ENCODE measurements at places on chromosomes 11 and 22. TPM values are rescaled to one million over a fixed set of nuclear protein-coding genes. Genes with fewer than 3 reads are reported as not detected.

DNA sequence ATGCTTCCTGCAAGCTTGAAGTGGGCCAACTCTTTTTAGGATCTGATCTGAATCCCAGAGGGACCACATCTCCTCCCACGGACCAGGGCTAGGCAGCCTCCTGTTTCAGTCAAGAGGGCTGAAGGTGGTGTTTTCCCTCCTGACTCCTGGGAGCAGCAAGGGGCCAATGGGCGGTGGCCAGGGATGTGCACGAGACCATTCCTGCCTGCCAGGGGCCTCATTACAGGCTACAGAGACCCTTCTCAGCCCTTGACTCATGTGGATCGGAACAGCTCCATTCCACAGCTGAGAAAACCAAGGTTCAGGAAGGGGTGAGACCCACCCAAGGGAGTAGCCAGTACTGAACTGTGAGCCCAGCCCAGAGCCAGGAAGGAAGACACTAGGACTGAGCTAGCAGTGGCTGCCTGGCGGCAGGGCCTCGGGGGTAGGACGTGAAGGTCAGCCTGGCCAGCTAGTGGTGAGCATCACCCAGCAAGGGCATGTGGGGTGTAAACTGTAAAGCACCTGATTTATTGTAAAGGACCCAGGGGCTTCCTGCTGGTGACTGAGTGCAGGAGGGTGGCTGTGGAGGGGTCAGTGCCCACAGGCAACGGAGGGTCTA, 3.4 kb upstream of the P2RY6 start:
- DNase-seq = no peak

DNA sequence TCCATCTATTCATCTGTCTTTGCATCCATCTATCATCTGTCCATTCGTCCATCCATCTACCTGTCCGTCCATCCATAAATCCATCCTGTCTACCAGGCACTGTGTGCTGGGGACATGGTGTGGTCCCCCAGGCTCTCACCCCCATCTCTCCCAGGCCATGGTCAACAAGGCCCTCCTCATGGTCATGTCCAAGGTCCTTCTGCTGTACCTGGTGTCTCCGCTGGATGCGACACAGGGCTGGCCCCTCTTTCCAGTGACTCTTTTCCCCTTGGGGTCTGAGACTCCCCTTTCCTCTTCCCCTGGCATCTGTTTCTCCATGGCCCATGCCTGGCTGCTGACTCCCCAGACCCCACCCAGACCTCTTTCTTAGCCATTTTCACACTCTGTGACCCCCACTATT, 4.5 kb downstream of the IGLL1 start:
- DNase-seq = no peak

- no peak for DNase-seq
Measured at GRCh38 chr11:38460429-38460828, 1862.4 kb upstream of the RAG2 start.

DNA sequence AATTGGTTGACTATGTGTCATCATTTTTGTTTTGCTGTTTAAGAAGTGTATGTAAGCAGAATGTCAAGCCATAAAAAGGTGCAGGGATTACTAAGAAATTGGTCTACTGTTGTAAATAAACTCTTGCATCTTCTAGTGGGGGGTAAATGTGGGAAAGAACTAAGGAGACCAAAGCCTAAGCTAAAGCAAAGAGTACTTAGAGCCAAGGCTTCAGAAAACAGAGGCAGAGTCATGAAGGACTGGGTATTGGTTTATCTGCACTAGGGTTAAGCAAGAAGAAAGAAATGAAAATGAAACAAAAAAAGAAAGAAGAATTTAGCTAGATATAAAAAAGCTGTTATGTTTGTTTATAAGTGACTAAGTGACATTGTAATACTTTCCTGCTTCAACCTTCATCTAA, 628.1 kb downstream of the METTL15 start:
- DNase-seq = no peak

The LMNTD2 gene
- total RNA-seq = 6.2 TPM

DNA sequence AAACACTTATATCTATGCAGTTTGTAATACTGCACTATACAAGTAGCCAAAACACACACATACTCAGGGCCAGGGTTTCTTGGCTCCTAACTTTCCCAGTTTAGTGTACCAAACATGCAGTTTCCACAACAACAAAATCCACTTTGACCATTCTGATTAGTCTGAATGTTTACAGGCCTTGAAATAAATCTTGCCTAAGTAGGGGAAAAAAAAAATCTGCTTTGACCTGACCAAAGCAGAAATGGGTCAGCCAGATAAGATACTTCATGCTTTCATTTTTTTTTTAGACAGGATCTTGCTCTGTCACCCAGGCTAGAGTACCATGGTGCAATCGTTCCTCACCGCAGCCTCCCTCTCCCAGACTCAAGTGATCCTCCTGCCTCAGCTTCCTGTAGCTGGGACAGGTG, 10.1 kb downstream of the PRR14L start:
- DNase-seq = no peak

GRCh38 chr22:50032109-50032871, 19.7 kb upstream of the IL17REL start:
- DNase-seq = no peak

DNA sequence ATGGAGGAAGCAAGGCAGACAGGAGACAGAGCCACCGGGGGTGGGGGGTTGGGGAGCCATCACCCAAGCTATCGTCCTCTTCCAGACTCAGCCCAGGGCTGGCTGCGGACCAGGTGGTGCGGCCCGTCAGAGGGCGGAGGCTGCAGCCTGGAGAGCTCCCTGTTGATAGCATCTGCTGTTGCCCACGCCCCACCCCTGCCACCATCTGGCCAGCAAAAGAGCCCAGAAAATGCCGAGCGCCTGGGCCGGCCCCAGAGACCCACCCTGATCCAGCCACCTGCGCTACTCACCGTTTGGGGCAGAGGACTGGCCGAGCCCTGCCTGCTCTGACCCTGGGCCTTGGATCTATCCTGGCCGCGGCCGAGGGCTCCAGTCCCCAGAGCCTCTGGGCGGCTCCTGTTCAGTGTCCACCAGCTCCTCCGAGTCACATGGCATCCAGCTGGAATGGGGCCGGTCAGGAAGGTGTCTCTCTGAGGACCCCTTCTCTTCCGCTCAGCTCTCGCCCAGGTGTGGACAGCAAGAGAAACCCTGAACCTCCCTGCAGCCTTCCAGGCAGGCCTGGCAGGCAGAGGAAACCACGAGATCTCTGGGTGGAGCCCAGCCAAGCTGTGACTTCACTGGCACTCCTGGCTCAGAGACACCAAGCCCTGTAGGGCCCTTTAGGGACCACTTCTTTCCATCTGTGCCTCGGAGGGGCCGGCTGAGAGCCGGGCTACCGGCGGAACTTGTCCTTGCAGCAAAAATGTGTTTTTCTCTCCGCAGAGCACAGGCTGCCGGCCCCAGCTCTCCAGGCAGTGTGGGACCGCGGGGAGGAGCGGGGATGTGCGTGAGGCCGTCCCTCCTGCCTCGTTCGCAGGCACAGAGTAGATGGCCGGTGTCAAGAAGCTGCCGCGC, at the start of gene MRGPRE:
Gene MRGPRE, minus strand, starts transcription at position 567 of the 894 bp plus-strand sequence. CDS start 3,618 bp downstream, outside the sequence.
- DNase-seq = no peak

DNA sequence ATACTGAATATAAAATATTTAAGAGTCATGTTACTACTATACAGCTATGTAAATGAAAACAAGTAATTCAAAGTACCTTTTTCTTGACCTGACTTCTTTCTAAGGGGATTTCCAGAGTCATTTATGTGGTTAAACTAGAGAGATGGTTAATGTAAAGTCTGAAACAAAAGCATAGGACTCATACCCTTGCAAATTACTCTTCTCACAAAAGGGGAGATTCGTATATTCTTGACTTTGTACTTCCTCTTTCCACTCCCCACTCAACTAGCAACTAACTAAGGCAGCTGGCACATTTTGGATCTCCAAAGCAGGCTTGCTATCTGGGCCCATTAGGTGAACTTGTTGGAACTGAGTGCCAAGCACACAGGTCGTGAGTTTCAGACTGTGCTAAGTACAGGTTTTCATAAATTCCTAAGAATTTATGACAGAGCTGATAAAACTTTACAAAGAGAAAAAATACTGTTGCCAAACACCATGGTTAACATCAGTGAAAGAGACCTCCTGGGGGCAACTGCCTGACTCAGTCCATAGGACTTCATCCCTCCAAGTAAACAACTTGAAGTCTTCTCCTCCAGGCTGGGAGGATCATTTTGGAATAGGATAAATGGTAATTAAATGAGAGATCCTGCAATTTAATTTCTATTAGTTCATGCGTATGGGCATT, 77.0 kb upstream of the DDI1 start:
- peak; percentile 90 for DNase-seq

DNA sequence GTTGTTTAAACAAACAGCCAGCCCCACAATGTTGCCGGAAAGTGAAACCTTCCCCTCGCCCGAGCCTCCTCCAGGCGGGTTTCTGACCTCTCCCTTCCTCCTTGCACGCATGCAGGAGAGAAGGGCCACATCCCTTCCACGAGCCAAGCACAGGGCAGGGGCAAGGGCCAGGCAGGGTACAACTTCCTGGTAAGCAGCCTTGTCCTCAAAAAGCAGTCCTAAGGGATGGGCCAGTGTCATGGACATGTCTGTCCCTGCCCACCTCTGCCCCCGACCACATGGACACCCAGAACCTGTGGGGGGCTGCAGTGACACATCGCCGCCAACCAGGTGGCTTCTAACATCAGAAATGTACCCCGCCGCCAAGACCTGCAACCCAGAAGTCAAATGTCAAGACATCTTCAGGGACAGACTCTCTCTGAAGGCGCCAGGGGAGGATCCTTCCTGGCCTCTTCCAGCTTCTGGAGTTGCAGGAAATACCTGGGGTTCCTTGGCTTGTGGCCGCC, 145.3 kb downstream of the CRYBB2 start:
- no peak for DNase-seq

DNA sequence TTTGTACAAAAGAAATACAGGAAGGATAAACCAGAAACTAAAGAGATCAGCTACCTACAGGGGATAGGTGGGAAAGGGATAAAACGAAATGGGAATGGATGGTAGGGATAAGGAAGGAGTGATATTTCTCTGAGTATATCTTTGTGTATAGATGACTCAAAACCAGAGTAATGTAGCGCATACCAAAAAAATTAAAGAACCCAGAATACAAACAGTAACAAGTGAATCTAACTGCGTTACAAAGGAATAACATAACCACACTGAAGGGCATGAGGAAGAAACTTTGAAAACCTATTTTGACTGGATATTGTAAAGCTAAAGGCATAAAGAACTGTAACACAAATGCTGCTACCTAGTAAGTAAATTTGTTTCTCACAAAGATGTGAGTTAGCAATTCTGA, 37.9 kb downstream of the MAPK1 start:
- no peak for DNase-seq

The PGA3 gene
- total RNA-seq = not detected

The TMEM191C gene
- total RNA-seq = 1.2 TPM

GRCh38 chr11:34266090-34266912, 91.5 kb downstream of the ABTB2 start:
- no peak for DNase-seq

GRCh38 chr11:132549001-132549400, 983.3 kb downstream of the OPCML start:
- no peak for DNase-seq

The ZNF215 gene
- 12.3 TPM for total RNA-seq

DNA sequence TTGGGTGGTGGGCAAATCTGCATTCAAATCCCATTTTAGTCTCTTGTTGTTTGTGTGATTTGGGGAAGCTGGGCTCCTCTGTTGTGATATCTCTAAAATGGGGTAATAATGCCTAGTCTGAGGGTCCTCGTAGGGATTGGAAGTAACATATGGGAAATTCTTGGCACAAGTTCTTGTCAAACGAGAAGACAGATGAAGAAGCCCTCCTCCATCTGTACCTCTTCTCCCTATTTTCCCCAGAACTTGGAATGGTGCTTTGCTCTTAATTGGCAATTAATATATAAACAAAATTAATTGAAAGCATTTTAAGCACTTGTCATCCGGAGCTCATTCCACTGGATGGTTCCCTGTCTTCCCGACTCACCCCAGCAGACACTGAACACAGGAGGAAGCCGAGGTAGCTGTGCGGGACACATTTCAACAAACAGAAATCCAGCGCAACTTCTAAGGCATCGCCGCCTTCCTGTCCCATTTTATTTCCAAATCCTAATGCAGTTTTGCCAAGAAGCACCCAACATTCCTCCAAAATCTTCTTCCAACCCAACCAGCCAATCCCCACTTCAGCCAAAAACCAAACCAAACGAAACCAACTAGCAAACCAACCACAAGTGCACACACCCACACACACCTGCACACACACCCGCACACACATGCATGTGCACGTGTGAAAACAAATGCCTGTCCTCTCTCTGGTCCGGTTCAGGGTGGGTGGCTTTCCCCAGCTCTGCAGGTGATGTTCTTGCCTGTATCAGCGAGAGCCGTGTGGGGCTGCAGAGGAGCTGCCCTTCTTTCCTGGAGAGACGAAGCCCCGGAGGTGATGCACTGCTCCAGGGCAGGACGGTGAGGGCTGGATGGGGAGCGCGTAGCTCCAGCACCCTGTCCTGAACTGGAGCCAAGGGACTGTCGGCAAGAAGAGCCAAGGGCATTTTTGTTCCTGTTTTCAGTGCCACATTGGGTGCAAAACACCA, 100.8 kb upstream of the B3GAT1 start:
- DNase-seq = no peak

The POU2AF1 gene
- 894 TPM for total RNA-seq

The MYO18B gene
- total RNA-seq = not detected

- no peak for DNase-seq
Measured at GRCh38 chr11:1507381-1508140, 21.0 kb upstream of the MOB2 start.

- no peak for DNase-seq
Measured at GRCh38 chr11:19886498-19886897, 173.9 kb downstream of the NAV2 start.

DNA sequence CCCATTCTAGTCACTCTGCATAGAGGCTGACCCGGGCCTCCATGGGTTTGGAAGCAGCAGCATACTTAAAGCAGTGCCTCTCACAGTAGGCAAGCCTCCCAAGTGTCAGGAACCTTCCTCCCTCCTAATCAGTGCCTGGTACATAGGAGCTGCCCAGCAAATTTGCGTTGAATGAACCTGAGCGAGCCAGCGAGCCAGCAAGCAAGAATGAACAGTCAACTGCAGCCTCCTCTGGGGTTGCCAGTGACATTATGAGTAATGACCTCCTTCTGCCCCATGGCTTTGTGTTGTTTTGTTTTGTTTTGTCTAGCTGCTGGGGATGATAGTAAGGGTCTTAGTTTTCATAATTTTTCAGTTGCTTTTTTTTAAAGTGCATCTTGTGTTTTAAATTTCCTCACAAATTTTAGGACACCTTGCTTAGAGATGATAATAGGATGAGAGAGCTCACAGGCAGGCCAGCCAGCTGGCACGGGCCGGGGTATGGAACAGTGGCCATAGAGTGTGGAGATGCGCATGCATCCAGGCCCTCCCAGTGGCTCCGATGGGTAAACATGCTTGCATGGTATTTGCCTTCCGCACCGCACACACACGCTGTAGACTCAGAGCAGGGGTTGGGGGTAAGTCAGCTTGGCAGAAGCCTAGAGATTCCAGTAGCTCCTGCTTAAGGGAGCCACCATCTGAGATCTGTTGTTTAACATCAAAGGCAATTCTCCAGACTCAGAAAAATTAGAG, 36.1 kb downstream of the TTC12 start:
- DNase-seq = no peak

The IGF2 gene
- not detected for total RNA-seq

GRCh38 chr11:125701018-125701610, 20.5 kb upstream of the ACRV1 start:
- DNase-seq = no peak

GRCh38 chr11:63970902-63971301, 3.5 kb upstream of the COX8A start:
- DNase-seq = no peak

- DNase-seq = no peak
Measured at GRCh38 chr11:112281726-112282125, 21.1 kb upstream of the PLET1 start.

GRCh38 chr11:12746593-12747097, 72.4 kb downstream of the TEAD1 start:
- peak; percentile 54 for DNase-seq
